ENCODE measurements at places on chromosomes 16 and 17.

DNA sequence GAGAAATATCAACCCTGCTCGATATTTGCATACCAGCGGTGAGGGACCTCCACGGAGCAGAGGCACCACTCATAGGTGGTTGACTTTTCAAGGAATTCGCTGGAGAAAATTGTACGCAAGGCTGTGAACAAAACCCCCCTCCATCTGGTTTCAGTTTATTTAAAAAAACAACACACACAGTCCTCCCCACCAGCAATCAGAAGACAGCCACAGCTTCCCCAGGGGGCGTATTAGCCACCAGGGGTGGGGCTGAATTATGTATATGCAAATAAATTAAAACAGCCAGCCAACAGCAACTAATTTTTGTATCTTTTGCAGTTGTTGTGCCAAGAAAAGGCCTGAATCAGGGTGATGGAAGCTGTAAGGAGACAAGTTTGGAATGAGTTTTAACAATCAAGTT lies 5.9 kb upstream of the HSD11B2 start:
- no peak for DNase-seq

DNA sequence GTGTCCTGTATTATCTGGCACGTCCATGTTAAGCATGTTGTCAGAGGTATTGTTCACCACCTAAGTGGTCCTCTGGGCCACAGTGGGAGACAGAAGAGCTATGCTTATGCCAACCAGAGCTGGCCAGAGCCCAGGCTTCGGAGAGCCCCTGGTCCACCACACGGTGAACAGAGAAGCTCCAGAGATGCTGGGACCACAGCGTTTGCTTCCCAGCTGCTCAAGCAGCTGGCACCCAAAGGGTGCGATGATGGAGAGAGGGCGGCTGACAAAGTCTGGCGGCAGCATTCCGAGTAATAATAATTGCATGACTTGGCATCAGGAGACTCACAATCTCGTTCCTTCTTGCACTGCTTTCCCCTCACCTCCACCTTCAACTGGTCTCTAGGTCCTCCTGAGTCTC lies 35.8 kb upstream of the RCVRN start:
- no peak for DNase-seq

DNA sequence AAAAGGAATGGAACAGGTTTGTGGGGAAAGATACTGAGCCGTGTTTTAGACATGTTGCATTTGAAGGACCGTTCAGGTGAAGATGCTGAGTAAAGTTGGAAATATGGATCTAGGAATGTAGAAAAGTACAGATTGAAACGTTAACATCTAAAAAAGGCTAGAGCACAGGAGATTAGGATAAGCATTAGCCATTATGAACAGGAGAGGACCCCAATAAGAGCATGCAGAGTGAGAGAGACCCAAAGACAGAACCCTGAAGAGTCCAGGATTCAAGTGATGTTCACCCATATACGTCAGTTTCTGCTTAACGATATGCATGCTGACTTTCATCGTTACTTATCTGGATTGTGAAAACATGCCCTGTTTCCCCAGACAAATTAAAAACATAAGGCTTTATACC lies 140.5 kb downstream of the STX8 start:
- no peak for DNase-seq

- DNase-seq: no peak
These were observed 66.9 kb downstream of the SKAP1 start for GRCh38 chr17:48363161-48363560.

DNA sequence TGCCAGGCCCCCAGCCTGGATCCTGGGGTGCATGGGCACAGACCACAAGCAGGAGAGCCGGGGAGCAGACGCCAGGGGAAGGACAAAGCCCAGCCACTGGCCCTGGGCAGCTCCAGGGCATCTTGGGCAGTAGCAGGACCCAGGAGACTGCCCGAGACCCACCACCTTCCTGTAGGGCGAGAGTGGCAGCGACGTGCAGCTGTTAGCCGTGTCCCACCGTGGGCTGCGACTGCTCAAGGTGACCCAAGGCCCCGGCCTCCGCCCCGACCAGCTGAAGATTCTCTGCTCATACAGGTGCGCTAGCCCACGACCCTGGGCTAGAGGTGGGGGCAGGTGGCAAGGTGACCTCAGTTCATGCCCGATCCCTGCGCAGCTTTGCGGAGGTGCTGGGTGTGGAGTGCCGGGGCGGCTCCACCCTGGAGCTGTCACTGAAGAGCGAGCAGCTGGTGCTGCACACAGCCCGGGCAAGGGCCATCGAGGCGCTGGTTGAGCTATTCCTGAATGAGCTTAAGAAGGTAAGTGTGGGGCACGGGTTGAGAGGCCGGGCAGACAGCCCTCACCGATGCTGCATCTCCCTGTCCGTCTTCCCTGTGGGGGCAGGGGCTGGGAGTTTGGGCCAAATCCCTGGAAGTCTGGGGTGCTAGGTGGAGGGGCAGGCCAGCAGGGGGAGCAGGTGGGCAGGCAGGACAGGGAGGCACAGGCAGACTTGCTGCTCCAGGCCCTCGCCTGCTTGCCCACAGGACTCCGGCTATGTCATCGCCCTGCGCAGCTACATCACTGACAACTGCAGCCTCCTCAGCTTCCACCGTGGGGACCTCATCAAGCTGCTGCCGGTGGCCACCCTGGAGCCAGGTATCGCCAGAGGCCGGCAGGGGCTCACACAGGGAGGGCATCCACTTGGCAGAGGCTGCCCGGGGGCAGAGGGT lies 13.5 kb upstream of the SMIM5 start:
- DNase-seq: peak; percentile 50

- peak; percentile 23 for DNase-seq
These were observed 20.2 kb downstream of the CDK5RAP3 start for GRCh38 chr17:47990962-47991731.

- no peak for DNase-seq
These were observed 26.5 kb downstream of the STAT3 start for GRCh38 chr17:42361781-42362186.

DNA sequence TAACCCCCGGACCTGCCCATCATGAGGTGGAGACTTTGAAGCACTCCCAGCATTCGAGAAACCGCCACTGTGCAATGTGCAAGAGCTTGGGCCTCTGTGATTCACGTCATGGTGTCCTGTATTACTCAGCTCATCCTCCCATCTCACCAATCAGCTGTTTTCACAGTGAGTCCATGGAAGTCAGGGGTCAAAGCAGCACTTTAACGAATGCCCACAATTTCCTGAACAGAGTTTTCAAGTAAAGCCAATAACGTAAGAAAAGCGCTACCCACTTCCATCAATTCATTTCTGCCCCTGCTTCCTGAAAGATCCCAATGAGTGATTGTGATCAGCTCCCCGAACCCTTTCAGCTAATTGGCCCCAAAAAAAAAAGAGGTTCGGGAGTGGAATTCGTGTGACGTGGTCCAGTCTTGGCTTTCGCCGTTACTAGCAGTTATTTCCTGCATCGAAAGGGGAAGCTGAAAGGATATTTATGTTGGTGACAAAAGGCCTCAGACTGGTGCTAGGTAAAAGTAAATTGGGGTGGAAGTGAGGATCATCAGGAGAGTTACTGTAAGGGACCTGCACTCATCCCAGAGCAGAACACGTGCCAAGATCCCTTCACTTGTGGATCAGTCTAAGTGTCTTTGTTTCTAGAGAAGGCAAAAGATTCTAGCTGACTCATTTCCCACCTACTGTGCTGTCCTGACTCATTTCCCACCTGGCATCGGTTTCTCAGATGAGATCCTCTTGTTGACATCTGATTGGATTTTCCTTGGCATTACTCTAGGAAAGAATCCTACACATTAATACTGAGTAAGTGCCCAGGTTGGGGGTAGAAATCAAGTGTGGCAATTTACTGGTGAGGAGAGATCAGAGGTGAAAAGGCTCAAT lies 136.7 kb upstream of the NUDT7 start:
- DNase-seq: peak; percentile 35

GRCh38 chr16:6019490-6019991 lies 921.9 kb upstream of the EEF2KMT start:
- DNase-seq: no peak

DNA sequence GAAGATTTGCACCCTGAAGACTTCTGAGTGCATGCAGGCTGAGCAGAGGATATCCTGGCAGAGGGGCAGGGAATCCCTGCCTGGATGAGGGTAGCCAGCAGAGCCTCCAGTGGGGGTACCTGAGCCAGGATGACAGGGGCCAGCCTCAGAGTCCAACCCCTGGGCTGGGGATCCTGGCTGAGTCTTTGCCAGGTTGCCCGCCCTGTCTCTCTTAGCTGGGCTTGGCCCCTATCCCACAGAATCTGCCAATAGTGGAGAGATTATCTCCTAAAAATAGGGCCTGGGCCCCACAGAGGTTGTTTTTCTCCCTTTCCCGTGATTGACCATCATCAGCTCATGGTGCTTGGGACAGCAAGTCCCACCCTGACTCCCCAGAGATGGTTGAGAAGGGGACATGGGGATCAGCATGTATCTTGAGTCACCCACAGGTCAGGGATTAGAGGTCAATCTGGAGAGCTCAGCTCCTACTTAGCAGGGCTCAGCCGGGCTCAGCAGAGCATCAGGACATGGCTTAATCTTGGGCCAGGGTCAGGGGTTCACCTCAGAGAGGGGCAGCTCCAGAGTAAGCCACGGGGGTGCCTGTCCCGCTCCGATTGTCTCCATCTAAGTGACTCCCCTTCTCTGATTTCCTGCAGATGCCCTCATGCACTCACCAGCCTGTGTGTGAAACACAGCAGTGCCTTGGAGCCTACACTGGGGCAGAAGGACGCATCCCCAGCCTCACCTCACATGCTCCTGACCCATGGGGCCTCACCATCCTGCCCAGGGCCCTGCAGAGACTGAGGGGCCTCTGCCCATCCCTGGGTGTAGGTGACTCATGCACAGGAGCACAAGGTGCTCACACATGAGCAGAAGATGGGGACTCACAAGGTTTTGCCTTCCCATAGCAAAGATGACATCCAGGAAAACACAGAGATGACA lies 11.5 kb downstream of the CDH16 start:
- no peak for DNase-seq

GRCh38 chr17:57662041-57662440 lies 83.1 kb downstream of the CCDC182 start:
- DNase-seq: no peak

DNA sequence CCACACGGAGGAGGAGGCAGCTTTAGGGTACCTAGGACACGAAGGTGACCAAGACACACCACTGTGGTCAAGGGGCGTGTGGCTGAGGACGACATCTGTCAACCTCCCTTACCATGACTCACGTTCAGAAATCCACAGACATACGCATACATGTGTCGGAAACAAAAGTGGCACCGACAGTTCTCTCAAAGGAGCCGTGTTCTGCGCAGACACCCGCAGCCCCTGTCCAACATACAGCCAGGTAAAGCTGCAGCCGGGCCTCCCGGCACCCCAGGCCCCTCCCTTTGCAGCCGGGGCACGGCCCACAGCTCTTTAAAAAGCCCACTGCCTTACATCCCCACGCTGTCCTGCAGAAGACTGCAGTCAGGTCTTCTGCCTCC lies 40.5 kb upstream of the KLHDC4 start:
- DNase-seq: peak; percentile 54

- no peak for DNase-seq
These were observed 1.1 kb upstream of the BRCA1 start for GRCh38 chr17:43125967-43126910.

- DNase-seq: peak; percentile 49
These were observed 599 bp downstream of the TOP3A start for GRCh38 chr17:18314059-18314730.

GRCh38 chr17:47188876-47189731 lies at the start of gene CDC27:
TSS of gene CDC27 (minus strand) at chr17:47189295. CDS start at chr17:47189172, 123 bp downstream.
- peak; percentile 98 for DNase-seq

GRCh38 chr16:57886427-57886826 lies 84.1 kb upstream of the KIFC3 start:
- DNase-seq: no peak

DNA sequence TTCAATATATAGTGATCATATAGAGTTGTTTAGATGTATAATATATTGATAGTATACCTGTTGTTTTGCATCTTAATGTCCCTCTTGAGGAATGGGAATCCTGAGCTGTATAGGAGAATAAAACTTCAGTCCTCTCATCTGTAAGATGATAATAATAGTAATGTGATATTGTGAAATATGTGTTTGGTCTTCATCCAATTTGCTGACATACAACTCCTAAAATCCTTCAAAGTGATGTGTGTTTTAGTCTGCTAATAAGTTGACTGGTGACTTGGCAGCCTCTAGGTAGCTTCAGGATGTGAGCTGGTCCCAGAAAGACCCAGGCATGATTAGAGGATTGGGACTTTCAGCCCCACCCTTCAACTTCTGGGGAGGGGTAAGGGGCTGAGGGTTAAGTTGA lies 22.8 kb upstream of the NFAT5 start:
- DNase-seq: peak; percentile 38

DNA sequence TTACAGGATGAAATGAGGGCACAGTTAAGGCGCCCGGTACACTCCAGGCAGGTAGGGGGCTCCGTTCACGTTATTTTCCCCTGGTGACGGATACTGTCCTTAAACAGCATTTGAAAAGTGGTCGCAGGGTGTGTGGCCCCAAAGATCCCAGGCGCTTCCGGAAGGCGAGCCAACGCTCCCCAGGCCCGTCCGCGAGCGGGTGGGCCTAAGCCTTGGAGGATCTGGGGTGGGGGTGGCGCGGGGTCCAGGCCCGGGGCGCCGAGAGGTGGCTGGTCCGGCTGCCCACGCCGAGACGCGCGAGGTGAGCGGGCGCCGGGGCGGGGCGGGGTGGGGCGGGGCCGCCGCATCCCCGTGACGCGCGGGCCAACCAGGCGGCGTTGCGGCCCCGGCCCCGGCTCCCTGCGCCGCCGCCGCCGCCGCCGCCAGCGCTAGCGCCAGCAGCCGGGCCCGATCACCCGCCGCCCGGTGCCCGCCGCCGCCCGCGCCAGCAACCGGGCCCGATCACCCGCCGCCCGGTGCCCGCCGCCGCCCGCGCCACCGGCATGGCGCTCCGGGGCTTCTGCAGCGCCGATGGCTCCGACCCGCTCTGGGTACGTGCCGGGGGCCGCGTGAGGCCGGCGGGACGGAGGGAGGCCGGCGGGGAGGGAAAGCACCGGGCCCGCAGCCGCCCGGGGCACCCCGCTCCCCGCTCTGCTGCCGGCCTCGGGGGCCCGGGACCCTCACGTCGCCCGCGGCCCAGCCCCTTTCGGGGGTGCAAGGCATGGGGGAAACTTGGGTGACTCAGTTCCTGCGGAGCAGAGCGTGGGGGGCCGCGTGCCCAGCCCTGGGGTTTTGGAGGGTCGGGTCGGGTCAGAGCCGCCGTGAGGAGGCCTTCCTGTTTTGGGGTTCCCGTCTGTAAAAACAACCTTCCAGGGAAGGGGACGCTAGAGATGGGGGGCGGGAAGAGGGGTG lies at the start of gene ABCC1:
ABCC1 (plus strand) TSS at position 407 of the 951 bp plus-strand sequence; CDS start at position 543, 136 bp downstream.
- DNase-seq: peak; percentile 81

GRCh38 chr16:81625544-81626153 lies 153.4 kb upstream of the PLCG2 start:
- peak; percentile 71 for DNase-seq

GRCh38 chr17:72772331-72772821 lies 320.1 kb downstream of the SLC39A11 start:
- no peak for DNase-seq

DNA sequence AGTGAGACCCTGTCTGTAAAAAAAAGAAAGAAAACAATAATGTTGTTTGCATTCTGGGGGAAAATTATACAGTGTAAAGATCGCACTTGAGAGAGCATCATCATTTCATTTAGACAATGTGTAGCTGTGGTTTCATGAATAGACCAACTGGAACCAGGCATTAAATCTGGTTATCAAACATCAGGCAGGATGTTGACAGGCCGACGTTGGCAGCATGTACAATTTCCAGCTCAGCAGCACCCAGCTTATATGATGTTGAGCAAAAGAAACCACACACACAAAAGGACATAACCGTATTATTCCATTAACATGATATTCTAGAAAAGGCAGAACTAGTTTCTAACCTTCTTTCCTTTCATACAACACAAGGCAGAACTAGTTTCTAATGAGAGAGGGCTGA lies 5.8 kb downstream of the MARVELD3 start:
- no peak for DNase-seq

- DNase-seq: no peak
These were observed 19.8 kb downstream of the NMRAL1 start for GRCh38 chr16:4454623-4455022.

GRCh38 chr16:84618581-84619460 lies 943 bp upstream of the COTL1 start:
- peak; percentile 97 for DNase-seq
